ENCODE measurements at places on chromosomes 4 and X.

DNA sequence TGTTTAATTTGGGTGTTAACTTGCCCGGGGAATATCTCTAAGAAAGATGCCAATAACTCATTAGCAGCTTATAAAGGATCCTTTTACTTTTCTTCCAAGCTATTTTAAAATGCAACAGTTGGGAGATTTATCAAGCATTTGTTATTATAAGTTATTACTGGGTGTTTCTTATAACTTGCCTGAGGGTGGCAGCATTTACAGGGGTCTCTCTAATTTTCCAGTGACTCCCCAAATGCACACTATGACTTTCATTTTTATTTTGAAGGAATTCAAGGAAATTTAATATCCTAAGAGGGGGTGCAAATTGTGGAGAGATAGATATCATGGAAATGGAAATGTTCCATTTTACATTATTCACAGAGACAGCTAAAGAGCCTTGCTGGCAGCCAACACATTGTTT is 138.0 kb downstream of the PDGFRA start:
- DNase-seq: no peak

GRCh38 chr4:81676537-81676936 is 204.8 kb upstream of the RASGEF1B start:
- DNase-seq: no peak

- DNase-seq: no peak
These were observed 9.8 kb downstream of the ZFP92 start for GRCh38 chrX:153420851-153421599.

DNA sequence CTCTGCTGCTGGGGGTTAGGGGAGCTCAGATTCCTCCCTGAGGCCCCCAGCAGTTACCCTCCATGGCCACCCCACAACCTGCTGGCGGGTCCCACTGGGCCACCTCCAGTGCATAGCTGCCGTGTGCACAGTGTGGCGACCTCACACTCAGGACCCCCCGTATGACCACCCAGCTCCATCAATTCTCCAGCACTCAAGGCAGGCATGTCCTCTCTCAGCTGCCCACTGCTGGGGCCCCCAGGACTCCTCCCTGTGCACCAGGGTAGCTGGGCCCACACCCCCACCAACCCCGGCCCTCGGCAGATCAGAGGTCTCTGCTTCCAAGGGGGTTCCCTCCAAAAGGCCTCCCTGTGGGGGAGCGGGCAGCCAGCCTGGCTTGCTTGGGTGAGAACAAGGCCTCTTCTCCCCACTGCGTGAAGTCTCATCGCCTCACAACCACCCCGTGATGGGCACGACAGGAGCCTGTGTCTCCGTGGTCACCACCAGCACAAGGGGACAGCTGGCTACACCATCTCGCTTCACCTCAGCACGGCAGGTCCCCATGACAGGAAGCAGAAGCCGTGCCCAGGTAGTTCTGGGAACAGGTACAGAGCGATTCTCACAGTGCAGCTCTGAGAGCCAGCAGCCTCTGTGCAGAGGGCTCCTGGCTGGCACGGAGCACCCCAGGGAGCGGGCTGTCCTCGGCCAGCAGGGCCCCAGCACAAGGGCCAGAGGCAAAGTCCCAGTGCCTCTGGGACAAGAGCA is 4.6 kb upstream of the HAUS3 start:
- DNase-seq: no peak

DNA sequence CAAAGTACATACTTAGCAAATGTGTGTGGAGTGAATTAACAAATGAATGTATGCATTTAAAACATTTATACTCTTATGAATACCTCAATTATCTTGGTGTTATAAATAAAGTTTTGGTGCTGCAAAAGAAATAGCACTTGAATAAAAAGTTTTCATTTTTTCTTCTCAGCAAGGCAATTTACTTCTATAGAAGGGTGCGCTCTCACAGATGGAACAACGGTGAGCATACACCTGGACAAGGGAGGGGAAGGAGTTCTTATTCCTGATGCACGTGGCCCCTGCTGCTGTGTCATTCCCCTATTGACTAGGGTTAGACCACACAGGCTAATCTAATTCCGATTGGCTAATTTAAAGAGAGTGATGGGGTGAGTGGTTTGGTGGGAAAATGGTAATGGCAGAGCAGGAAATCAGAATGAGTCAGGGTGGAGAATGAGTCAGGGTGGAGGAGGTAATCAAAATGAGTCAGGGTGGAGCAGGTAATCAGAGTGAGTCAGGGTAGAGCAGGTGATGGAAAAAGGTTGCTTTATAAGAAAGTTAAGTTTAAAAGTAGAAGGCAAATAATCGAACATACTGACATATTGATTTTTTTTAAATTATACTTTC is 28.2 kb upstream of the PGK1 start:
- no peak for DNase-seq

GRCh38 chr4:75679876-75680575 is 6.8 kb upstream of the G3BP2 start:
- DNase-seq: no peak

- no peak for DNase-seq
These were observed 81.7 kb downstream of the RTL5 start for GRCh38 chrX:72050011-72050410.

- no peak for DNase-seq
These were observed 184.7 kb downstream of the LDB2 start for GRCh38 chr4:16713696-16714095.

DNA sequence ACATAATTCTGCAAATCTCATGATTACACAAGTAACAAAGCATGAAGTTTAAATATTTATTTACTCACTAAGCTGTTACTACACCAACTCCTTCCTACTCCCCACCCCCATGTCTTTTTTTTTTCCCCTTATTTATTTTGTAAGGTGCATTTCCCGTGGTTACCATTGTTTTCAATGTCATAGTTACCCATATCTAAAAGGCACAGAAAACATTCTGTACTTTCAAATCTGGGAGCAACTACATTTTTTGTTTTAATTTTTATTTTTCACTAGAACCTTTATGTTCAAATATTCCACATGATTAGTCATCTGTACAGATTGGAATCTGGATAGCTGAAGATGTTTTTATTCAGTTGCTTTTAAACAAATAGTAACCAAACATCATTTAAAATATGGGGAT is 62.8 kb downstream of the PPP3CA start:
- DNase-seq: no peak

DNA sequence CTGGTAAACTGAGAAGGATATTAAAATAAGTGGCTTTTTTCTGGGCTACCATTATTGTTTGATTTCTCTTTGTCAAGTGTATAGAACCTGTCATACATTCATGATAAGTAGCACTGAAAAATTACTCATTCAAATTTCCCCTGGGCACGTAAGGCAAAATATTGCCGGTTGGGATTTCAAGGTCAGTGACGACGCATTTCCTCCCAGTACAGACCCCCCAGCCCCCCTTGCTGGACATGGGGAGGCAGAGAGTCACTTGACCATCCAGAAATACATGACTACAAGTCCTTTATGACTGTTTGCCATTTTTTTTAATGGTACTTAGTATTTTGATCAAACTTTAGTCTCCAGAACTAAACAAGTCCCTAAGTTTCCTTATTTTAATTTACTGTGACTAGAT is 6.8 kb upstream of the MND1 start:
- DNase-seq: no peak

DNA sequence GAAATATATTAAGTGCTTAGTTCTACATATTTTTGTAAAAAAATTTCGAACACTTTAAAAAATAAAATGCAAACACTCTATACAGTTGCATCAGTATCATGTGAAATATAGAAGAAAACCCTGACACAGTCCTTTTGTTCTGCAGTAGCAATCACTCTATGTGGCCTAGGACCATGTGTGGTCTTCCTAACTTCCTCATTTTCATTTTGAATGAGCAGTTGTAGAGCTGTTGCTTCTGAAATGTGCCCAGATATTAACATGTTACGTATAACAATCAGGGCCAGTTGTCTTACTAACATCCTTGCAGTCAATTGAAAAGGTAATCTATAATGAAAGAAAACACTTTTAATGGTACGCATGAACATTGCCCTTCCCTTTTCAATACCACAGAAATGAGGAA is 107.9 kb downstream of the ZNF827 start:
- DNase-seq: no peak

DNA sequence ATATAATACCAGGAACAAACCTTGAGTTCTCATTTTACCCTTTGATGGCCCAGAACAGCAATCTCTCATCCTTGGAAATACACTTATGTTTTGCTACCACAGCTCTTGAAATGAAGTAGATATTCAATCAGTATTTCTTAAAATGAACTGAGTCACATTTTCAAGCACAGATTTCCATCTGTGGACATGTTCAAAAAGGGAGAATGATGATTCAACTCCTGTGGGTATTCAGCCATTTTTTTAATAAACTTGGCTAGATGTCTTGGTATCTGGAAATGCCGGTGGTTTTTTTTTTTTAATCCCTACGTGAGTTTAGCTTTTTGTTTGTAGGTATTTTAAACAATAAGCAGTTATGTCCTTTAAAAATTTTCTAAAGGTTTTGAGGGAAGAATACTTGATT is 64.2 kb upstream of the TRPC5OS start:
- DNase-seq: no peak

DNA sequence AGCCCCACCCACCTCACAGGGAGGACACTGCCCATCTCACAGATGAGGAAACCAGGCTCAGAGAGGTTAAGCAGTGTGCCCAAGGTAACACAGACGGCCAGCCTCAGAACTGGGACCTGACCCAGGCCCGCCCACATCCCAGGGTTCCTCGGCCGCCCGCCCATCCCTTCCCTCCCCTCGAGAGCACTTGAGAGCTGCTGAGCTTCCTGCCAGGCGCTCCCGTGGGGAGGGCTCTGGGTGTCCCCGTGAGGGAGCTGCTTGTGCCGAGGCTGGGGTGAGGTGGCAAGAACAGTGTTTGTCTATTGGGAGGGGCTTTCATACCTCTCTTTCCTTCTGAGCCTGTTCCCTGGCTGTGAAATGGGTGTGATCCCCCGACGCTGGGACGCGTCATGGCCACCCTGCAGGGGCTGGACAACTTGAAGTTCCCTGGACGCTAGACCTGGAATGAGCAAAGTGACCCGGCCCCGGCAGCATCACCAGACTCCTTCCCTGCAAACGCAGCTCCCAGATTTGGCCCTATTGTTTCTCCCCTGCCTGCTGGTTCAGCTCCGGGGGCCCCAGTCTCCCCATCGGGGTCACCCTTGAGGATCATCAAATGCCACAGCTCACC is 204.9 kb downstream of the AFAP1 start:
- no peak for DNase-seq

- DNase-seq: no peak
These were observed 653 bp downstream of the SYN1 start for GRCh38 chrX:47618923-47619485.

- no peak for DNase-seq
These were observed 69.3 kb upstream of the LDB2 start for GRCh38 chr4:16967722-16968121.

DNA sequence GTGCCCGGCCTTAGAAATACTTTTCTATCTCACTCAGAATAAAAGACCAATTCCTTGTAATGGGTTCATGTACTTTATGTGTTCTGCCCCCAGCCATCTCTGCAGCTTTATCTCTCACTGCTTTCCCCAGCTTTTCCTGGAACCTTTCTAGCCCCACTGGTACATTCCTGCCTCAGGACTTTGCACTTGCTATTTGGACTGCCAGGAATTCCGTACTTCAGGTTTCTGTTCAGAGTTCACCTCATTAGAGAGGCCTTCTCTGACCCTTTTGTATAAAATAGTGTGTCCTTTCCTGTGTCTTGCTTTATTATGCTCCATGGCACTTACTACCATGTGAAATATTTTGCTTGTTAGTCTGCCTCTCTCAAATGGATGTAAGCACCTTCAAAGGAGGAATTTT is 112.5 kb downstream of the PDLIM5 start:
- DNase-seq: no peak

GRCh38 chr4:139768896-139769295 is 103.3 kb downstream of the MGST2 start:
- no peak for DNase-seq

DNA sequence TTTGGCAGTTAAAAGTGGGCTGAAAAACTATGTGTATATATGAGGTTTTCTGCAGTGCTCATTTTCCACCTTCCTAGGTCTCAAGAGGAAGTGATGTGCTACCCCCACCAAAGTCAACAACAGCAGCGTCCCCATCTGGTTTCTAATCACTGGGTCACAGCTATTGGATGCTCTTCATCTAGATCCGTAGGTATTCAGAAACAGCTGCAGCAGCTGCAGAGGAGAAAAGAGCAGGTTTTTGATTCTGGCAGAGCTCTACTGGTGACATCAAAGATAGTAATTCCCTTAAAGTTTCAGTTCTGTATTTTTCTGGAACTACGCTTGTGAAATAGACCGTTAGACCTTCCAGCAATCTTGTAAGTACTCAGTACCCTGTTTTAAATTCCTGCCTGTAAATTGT is 5.8 kb upstream of the GUCY2F start:
- DNase-seq: no peak

DNA sequence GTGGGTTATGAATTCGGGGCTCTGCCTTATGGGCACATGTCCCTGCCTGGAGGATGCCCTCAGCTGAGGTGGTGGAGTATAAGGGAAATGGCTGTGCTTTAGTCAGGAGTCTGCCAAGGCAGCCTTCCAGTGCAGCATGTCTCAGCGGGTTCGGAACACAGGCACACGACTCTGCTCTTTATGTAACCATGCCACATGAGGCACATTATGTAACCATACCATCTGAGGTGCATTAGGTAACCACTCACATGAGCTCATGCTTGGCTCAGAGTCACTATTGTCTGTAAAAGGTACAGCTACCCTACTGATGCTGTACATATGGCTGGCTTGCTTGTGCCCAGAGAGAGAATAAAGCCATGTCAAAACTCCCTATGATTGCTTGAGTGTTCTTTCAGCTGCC is 723.6 kb downstream of the TRAM1L1 start:
- no peak for DNase-seq

GRCh38 chr4:133544097-133544496 is 395.0 kb downstream of the PCDH10 start:
- no peak for DNase-seq

Data from stimulated activated CD4-positive, alpha-beta T cell treated with anti-CD3 and anti-CD28 coated beads, Interleukin-15, amount 100 ng/mL, for 48 hours (primary cell).